SW 1271 (cell line): ENCODE measurements at places on chromosomes 3 and 15.

DNA sequence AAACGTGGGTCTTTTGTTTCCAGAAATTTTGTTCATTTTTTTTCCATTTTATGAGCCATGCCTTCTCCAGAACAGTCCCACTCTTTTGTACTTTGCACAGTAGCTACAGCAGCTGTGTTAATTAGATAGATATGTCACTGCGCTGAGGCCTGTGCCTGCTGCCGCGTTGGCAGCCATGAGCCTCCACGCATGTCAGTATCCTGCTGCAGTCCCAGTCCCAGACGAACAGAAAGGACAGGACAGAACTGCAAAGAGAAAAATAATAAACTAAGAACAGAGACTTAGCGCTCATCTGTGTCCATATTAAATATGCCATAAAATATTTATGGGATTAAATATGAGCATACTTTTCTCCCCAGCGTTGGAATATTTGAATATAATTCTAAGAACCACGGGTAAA lies 442.4 kb upstream of the RARB start:
- no peak for DNase-seq

DNA sequence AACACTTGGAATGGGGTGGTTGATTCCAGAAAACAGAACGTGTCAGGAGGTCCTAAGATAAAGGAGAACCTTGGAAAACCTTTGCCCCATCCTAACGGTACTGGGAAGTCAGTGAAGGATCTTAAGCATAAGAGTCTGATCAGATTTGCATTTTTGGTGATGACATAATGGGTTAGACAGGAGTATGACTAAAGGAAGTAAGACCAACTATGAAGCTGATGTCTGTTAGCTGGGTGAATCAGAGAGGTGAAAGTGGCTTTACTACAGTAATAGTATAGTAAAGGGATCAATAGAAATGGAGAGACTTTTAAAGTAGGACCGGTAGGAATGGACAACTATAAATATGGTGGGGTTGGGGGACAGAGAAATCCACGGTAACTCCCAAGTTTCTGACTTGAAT lies 12.6 kb downstream of the GTF2A2 start:
- DNase-seq = no peak

DNA sequence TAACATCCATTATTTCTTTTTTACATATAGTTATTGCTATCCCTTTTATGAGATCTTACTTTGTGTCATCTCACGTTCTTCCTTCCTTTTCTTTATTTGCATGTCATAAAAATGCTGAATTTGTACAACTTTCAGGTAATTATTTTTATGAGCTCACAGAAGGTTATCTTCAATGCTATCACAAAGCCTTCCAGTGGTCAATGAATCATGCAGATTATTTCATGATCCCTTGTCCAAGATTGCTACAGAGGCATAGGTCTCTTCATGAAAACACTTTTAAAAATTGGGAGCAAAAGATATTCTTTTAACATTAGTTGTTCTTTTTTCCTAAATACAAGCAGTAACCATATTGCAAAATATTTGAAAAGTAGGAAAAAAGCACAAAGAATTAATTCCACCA lies 880.1 kb upstream of the NR2F2 start:
- DNase-seq = no peak

- no peak for DNase-seq
Observed at GRCh38 chr3:175868626-175869025, 1009.5 kb downstream of the NAALADL2 start.

DNA sequence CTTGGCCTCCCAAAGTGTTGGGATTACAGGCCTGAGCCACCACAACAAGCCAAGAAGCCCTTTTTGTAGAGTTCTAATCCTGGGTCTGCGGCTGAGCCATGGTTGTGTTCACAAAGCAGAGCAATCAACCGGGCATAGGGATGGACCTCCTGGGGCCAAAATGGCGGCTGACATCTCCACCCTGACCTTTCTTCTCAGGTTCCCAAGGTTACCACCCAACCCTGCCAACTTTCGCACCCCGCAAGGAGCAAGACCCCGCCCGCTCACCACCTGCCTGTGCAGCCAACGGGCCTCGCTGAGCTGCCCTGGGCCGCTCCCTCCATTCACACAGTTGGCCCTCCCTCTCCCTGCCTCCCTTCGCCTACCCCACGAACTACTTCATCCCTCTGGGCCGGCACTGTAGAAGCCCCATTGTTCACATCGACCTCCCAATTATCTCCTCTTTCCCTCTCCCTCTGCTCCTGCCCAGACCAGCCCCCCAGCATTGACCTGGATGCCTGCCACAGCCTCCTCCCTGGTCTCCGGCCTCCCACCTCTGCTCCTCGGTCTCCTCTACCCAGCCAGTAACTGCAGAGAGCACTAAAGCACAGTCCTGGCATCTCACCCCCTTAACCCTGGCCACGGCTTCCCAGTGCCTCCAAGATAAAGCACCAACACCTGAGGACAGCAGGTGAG lies 62.0 kb upstream of the TFRC start:
- no peak for DNase-seq

- no peak for DNase-seq
Observed at GRCh38 chr3:7581831-7582230, 720.9 kb downstream of the GRM7 start.
